Islet precursor cell (in vitro differentiated cells): ENCODE measurements at places on chromosomes 1 and 21.
A peak's percentile ranks its signal among the peaks of the same experiment; 100 is the strongest.

- no peak for DNase-seq
These were observed 316.0 kb upstream of the ADGRL4 start for GRCh38 chr1:79322511-79323027.

- no peak for DNase-seq
These were observed 3.9 kb upstream of the FAM151A start for GRCh38 chr1:54627196-54627595.

GRCh38 chr1:205976708-205977401 is 26.3 kb downstream of the RAB7B start:
- peak; percentile 92 for DNase-seq

GRCh38 chr1:204151552-204152309 is at the start of gene ETNK2:
ETNK2 (minus strand) TSS chr1:204152044; CDS start chr1:204151852, 192 bp downstream.
- DNase-seq = peak; percentile 90

GRCh38 chr1:71041806-71042205 is 5.8 kb downstream of the PTGER3 start:
- DNase-seq = no peak

- peak; percentile 74 for DNase-seq
These were observed 8.3 kb downstream of the CDKN2C start for GRCh38 chr1:50978144-50978851.

DNA sequence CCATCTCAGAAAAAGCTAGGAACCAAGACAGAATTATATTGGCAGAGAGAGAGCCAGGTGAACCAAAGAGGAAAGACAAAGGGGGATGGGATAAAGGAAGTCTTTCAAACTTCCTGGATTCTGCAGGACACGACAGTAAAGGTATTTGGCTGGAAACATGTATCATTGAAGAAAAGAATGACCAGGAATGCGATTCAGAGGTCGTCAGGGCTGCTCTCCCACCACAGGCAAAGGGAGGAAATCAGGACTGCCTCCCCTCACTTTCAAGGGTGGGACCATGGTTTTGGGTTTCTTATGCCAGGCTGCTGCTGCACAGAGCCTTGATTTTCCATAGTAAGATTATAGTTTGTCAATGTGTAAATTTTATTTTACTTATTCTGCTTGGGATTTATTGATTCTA is 848.8 kb downstream of the BRINP3 start:
- DNase-seq = peak; percentile 49

GRCh38 chr1:115137191-115137590 is 47.9 kb upstream of the TSPAN2 start:
- DNase-seq = no peak

DNA sequence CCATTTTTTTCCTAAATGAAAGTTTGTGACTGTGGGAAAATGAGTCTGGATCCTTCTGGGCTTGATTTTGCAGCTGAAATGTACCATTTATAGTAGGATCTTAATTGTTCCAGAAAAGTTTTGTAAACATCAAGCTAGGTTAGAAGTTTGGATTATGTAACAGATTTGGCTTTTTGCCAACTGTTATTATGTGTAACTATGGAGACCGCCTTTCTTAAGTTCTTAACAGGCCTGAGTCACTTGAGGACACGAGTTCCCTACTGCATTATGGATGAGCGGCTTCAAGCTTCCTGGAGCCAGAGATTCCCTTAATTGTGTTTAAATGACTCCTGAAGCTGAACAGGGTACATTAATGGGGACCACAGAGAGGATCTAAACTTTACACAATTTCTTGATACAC is 22.2 kb downstream of the SLC25A33 start:
- DNase-seq = no peak

DNA sequence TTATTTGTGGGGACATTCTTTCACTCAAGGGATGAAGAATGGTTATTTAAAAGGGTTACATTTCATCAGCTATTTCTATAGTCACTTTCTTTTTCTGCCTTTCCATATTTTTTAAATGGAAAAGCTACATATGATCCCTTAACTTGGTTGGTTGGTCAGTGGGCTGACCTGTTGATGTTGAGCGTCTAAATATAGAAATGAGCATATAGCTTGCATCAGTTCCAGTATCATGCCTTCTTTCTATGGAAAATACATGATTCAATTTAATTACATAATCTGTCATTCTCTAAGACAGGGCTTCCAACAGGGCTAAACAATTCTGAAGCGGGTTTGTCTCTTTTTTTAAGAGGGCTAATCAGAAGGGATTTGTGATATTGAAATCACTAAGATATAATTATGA is 40.6 kb downstream of the TYW3 start:
- no peak for DNase-seq

DNA sequence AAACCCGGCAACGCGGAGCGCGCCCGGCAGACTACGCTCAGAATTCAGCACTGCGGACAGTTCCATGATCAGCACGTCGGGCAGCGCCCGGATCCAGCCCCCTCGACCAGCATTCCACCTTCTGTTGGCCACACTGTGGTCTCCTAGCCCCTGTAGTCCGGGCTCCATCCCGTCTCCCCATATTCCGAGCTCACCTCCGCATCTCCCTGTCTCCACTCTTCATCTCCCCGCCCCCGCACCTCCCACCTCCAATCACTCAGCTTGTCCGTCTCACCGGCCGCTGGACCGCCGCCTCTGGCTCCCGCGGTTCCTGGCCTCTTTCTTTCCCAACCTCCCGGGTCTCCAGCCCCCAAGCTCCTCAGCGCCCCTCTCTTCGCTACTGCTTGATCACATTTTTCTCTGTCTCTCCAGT is 500 bp downstream of the EPHA10 start:
- DNase-seq = peak; percentile 86

DNA sequence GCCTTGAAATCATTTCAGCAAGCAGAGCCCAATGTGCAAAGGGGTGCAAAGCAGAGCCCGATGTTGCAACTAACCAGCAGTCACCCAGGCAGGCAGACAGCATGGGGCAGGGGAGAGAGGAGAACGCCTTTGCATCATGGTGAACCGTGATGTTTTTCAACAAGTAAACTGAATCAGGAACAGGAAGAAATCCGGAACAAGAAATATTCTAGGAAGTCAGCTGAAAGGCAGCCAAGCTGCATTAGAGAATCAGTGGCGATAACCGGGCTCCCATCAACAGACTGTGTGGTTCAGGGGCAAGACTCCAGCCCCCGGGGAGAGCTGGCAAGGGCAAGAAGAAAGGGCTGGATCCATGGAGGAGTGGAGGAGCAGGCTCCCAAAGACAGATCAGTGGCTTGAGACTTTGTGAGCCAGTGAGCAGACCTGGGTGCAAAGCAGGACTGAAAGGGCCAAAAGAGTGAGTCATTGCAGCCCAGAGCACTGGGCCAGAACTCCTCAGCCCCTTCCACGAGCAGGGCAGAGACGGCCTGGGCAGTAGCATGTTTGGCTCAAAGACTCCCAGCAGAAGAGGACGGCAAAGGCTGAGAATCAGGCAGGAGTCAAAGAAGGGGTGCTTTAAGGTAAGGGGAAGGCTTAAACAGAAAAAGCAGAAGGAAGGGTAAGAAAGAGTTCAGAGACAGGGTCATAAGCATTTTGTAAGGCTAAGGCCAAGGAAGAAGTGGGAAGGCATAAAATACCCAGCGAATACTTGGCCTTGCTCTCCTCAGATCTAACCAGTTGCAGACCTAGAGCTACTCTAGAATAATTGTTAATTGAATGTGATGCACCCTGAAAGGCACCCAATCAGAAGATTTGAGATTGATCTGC is 155.0 kb downstream of the SETD4 start:
- DNase-seq = peak; percentile 67

DNA sequence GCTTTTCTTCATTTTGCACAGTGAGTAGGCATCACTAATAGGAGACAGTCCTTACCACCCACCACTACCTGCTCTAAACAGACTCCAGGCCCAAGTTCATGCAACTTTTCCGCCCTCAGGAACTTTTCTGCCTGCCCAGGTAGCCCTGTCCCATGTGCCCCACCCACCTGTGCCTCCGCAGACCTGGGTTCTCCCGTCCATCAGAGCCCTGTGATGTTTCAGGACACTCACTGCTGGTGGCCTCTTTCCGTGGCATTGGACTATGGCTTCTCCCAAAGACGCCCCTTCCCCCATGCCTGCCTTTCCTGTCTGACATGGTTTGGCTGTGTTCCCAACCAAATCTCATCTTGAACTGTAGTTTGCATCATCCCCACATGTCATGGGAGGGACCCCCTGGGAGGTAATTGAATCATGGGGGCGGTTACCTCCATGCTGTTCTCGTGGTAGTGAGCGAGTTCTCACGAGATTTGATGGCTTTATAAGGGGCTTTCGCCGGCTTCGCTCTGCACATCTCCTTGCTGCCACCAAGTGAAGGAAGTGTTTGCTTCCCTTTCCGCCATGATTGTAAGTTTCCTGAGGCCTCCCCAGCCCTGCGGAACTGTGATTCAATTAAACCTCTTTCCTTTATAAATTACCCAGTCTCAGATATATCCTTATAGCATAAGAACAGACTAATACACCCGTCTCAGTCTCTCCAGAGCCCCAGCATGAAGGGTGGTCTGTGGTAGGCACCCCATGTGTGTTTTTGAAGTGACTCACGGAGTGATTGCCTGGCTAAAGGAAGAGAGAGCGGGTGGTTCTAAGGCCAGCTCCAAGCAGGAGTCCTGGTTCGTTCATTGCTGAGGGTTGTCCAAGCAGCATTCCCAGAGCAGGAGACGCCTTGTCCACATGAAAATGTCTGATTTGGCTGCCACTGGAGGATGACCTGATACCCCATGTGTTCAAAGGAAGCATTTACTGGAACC is 86.0 kb upstream of the ZBTB40 start:
- DNase-seq = no peak
